ENCODE measurements at places on chromosomes 1 and 21.

- peak; percentile 79 for DNase-seq
Measured at GRCh38 chr21:46610018-46610701, 5.3 kb upstream of the S100B start.

GRCh38 chr1:54325703-54326461 lies 80.3 kb downstream of the SSBP3 start:
- no peak for DNase-seq

DNA sequence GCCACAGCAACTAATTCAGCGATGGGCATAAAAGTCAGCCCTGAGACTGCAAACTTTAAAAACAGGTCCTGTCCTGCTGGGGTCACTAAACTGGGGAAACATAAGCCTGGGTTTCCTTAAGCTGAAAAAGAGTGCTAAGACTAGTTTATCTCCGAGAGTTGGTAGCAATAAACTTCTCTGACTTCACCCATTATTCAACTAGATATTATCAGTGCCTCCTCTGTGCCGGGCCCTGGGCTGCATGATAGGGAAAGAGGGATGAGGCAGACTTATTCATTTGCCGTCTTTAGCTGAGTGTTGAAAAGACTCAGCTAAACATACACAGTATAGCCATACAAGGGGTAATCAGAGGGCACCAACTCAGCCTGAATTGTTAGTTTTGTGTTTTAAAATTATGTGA lies 33.0 kb downstream of the AK2 start:
- no peak for DNase-seq

GRCh38 chr1:156121457-156121856 lies 6.9 kb downstream of the LMNA start:
- DNase-seq, result no peak

DNA sequence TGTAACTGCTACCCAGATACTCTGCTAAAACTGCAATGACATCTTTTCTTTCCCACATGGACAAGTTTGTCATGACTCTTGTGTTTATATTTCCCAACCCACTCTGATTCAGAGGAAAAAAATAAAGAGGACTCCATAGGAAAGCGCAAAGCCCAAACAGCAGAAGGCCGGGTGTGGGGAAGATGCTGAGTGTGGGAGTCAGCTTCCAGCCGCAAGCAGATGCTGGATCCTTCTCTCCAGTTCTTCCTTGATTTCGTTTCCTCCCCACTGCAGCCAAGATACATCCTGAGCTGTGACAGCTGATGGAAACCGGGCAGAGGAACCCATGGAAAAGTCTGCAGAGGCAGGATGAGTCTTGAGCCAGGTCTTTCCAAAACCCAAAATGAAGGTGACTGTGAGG lies 498.2 kb downstream of the PLPP3 start:
- peak; percentile 82 for DNase-seq

- no peak for DNase-seq
Measured at GRCh38 chr1:7698641-7699040, 72.5 kb upstream of the VAMP3 start.

DNA sequence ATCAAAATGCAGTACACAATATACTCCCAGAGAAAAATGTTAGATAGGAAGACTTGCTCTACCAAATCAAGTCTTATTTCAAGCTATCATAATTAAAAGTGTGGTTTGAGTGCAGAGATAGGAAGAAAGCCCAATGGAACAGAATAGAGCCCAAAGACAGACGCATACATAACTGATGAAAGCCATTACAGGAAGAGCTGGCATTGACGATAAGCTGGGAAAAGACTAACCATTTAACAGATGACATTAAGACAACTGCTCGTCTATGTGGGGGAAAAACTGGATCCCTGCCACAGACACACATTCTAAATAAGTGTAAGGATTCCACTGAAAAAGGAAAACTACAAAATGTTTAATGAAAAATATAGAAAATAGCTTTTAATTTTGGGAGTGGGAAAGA lies 85.5 kb downstream of the NGF start:
- no peak for DNase-seq

DNA sequence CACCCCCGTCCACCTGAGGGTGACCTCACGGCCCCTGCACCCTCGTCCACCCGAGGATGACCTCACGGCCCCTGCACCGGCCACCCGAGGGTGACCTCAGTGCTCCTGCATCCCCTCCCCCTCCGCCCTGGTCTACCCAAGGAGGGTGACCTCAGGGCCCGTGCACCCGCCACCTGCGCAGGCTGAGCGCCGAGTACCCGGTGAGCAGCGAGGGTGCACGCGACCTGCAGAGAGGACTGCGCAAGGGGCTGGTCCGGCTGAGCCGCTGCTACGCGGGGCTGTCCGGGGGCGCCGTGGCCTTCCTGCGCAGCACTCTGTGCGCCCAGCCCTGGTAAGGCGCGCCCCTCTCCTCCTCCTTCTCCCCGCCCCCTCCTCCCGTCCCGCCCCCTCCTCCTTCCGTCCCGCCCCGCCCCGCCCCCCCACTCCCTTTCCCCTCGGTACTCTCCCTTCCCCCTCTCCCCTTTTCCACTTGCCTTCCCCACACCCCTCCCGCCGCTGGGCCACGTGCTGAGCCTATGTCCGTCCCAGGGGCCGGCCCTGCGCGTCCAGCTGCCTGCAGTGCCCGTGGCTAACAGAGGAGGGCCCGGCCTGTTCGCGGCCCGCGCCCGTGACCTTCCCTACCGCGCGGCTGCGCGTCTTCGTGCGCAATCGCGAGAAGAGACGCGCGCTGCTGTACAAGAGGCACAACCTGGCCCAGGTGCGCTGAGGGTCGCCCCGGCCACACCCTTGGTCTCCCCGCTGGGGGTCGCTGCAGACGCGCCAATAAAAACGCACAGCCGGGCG lies 28.4 kb downstream of the TRIM11 start:
- peak; percentile 81 for DNase-seq

DNA sequence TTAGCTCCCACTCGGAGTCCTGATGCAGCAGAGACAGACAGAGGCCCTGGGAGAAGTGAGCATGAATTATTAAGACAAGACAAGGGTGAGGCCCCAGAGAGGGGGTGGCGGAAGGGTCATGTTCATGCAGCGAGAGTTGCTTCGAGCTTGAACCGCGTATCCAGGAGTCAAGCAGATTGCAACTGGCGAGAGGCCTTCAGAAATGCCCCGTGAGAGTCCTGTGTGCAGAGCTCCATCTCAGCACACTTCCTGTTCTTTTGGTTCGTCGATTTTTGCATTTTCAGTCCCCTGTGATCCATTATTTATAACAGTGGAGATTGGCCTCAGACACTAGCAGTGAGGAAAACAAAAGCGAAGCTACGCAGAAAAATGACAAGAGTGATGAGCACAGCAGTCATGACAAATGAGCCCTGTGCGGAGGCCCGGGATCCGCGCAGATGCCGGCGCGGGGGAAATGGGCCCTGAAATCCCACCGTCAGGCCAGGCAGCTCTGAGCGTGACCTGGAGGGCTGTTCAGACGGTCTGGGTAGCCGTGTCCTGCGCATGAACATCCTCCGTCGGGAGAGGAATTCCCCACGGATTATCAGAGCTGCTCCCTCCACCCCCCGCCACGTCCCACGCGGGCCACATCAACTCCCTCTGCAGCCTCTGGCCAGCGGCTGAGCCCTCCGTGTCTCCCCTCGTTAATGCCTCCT lies 15.0 kb downstream of the PDE9A start:
- DNase-seq, result no peak

GRCh38 chr1:189524501-189524900 lies 953.2 kb downstream of the BRINP3 start:
- no peak for DNase-seq

GRCh38 chr1:119702384-119702783 lies 9.3 kb upstream of the PHGDH start:
- DNase-seq, result peak; percentile 56

- no peak for DNase-seq
Measured at GRCh38 chr1:34870395-34870794, 10.8 kb upstream of the SMIM12 start.

DNA sequence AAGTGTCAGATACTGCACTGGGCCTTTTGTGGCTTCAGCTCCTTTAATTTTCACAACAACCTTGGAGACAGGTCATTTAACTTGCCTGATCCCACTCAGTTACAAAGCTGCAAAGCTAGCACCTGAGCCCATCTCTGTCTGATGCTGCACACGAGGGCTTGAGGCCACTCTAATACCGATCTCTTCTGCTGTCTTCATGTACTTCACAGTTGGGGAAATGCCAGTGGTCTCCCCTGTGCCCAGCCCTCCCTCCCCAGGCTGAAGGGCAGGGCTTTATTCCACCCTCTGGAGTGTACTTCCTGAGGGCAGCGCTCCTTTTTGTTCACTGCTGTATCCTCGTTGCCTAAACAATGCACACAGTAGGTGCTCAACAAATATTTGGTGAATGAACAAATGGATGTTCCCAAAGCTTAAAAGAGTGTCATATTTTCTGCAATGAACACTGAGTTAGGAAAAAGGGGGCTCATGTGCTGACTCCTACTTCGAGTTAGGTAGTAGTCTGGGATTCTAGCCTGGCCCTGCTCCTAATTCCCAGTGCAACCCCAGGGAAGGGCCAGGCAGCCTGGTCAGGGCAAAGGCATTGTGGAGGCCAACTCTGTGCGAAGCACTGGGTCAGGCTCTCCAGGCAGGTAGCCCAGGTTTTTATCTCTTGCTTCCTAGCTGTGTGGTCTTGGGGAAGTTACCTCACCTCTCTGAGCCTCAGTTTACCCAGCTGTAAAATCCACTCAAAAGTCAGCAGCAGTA lies 1.1 kb downstream of the TMCO4 start:
- DNase-seq, result no peak

DNA sequence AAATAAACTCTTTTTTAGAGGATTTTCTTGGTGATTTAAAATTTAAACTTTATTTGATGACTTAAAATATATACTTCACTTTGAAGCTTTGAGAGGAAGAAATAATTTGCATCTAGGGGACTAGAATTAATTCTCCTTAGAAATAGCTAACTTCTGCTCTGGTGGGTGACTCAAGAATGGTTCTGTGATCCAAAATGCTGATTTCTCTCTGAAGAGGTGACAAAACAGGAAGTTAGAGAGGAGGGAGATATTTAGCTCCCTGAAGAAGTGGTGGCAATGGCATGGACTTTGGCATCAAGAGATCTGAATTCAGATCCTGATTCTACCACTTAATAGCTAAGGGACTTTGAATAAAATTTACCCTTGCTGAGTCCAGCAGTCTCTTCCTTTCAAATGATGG lies 125.8 kb upstream of the ATP1B1 start:
- DNase-seq, result no peak

GRCh38 chr1:93640656-93641440 lies 40.8 kb downstream of the BCAR3 start:
- DNase-seq, result no peak

Measured in fibroblast of the aortic adventitia (primary cell).